NCI-H1436 treated with DMSO at 0.1 percent for 48 hours (cell line): ENCODE measurements at places on chromosomes 2 and 18.

DNA sequence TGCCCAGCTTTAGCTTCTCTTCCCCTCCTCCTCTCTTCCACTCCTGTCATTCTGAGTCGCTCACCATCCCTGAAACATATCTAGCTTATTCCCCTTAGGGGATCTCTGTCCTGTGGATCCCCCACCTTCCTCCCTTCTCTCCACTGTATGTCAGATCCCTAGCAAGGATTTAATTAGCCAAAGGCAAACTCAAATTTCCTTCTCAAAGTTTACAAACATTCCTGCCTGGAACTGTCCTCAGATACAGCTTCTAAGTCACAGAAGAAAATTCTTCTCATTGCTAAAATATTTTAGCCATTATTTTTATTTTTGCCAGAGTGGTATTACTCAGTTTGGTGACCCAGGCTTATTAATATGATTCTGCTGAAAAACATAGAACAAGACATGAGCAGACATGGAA is 315.3 kb downstream of the CYP26B1 start:
- DNase-seq: no peak

- DNase-seq: no peak
These were observed 199.3 kb upstream of the MYT1L start for GRCh38 chr2:2530334-2530733.

DNA sequence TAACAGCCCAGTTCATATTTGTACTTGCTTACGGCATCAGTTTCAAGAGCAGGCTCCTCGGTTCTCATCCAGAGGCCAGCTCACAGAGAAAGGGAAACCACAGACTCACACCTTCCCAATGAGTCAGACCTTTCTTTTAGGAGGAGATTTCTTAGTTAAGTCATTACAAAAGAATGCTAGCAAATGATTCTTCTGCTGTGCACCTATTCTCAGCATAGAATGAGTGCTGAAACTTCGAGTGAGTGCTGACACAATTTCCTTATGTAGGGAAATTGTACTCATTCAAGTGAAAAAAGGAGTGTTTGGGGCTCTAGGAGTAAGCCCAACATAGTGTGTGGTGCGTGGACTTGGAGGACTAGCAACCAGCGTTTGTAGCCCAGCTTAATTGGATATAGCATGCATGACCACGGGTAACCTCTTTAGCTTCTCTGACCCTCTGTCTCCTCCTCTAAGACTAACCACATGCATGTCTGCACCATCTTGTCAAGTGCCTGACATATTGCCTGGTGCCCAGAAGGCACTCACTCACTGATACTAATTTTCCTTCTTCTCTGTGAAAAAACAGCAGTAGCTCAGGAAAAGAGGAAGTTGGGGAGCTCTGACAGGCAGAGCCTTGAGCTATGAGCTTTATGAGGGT is 87.0 kb downstream of the ALPK2 start:
- no peak for DNase-seq

DNA sequence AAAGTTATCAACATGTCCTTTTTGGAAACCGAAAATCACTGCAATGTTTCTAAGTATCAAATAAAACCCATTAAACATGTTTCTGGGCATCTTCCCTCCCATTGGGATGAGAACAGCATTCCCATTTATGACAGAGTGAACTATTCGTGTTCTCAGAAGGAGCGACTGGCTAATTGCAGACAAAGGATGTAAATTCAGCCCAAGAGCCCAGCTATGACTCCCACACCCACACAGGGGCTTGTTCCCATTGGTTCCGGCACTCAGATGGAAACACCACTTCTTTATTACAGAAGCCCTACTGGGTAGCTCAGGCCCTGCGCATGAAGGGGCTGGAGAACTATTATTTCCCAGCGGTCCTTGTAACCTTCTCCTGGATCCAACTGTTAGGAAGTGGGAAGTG is 16.6 kb upstream of the NPAS2 start:
- no peak for DNase-seq

DNA sequence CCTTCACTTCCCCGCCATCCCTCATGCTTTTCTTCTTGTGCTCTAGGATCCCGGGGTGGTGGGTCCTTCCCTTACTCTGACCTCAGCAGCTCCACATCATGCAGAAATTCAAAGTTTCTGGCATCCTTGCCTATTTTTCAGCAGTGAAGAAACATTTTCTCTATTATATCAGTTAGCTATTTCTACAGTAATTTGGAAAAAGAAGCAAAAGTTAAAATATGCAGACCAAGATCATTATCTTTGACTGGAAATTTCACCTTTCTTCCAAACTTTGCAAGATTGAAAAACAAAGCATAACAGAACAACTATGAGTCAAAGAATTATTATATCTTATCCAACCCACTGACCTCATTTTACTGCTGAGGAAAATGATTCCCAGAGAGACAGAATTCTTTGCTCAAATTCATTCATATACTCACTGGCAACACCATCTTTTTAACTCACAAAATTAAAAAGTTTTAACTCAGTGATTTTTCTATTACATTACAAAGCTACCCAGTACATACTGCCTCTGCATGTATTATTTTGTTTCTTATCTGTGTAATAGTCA is 40.5 kb downstream of the ANTXR1 start:
- no peak for DNase-seq

- DNase-seq: no peak
These were observed 18.6 kb downstream of the THNSL2 start for GRCh38 chr2:88188748-88189147.

GRCh38 chr2:126753501-126754212 is 97.7 kb downstream of the GYPC start:
- DNase-seq: no peak

GRCh38 chr18:56100090-56100722 is 512.2 kb upstream of the TCF4 start:
- DNase-seq: no peak

- no peak for DNase-seq
These were observed 47.2 kb downstream of the SLC14A2 start for GRCh38 chr18:45662468-45662867.

DNA sequence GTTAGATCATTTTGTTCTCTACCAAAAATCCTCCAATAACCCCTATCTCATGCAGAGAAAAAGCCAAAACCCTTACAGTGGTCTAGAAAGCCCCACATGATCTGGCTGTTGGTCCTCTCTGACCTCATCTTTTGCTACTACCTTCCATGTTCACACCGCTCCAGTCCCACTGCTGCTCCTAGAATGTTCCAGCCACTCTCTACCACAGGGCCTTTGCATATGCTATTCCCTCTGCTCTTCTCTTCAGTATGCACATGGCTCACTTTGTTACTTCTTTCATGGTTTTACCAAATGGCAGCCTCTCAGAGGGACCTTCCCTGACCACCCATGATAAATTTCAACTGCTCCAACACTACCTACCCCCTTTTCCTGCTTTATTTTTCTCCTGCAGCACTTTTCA is 193.5 kb upstream of the CCDC150 start:
- DNase-seq: no peak

- DNase-seq: no peak
These were observed 347.0 kb upstream of the RAB12 start for GRCh38 chr18:8262221-8262620.

- no peak for DNase-seq
These were observed 175.6 kb downstream of the SUCLG1 start for GRCh38 chr2:84283506-84283905.

DNA sequence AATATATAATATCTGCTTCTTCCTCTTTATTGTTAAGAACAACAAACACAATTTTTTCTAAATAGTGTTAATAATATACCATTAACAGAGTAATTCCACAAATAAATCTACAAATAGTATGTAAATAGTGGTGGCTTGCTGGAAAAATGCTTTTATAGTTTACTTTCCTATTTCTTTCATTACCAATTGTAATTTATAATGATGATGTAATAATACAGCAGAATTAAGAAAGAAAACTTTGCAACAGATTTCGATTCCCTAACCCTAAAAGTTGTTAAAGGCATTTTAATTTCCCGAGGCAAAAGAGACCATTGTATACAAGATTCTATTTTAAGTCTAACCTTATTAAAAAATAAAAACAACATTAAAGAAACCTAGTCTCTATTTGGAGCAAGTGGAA is 307.9 kb downstream of the CCDC178 start:
- no peak for DNase-seq

- no peak for DNase-seq
These were observed 228.7 kb downstream of the ATAD2B start for GRCh38 chr2:23698116-23698693.

DNA sequence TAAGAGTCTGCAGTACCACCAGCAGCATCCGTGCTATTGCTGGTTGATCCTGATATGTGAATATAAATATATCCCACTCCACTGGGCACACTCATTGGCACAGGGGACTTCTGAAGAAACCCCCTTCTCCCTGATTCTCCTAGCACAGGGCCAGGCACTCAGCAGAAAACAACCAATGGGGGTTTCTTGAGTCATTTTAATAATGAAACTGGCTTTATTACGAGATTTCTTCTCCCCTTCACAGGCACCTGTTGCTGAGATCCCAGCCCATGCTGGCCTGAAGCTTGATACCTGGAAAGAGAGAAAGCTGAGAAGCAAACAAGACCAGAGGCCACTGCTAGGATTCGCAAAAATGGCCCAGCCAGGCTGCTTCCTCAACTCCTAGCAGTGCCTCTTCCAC is 17.9 kb upstream of the CYRIA start:
- DNase-seq: no peak

GRCh38 chr2:23556929-23557328 is 171.9 kb downstream of the KLHL29 start:
- peak; percentile 42 for DNase-seq

- DNase-seq: no peak
These were observed 21.8 kb upstream of the NT5DC4 start for GRCh38 chr2:112698834-112699515.

- no peak for DNase-seq
These were observed 1074.7 kb downstream of the TSN start for GRCh38 chr2:122830157-122830556.

- no peak for DNase-seq
These were observed 5.9 kb downstream of the SLC9A4 start for GRCh38 chr2:102478686-102479470.

DNA sequence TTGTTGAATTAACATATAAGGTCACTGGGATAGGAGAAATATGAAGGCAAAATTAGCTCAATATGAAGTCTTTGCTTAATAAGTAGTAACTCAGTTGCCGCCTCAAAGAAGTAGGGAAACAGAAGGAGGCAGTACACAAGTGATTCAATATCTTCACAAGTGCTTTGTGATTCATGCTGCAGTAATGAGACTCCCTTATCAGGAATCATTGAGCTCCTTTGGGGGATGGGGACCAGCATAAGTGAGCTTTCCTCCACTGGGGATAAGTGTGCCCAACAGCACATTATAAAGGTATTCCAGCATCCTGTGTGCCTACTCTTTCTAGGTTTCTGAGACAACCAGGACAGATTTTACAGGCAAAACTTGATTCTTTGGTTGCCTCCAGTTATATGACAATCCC is 323.4 kb upstream of the UBE2E3 start:
- no peak for DNase-seq

- DNase-seq: no peak
These were observed 22.3 kb downstream of the ATP8B1 start for GRCh38 chr18:57780706-57781347.

DNA sequence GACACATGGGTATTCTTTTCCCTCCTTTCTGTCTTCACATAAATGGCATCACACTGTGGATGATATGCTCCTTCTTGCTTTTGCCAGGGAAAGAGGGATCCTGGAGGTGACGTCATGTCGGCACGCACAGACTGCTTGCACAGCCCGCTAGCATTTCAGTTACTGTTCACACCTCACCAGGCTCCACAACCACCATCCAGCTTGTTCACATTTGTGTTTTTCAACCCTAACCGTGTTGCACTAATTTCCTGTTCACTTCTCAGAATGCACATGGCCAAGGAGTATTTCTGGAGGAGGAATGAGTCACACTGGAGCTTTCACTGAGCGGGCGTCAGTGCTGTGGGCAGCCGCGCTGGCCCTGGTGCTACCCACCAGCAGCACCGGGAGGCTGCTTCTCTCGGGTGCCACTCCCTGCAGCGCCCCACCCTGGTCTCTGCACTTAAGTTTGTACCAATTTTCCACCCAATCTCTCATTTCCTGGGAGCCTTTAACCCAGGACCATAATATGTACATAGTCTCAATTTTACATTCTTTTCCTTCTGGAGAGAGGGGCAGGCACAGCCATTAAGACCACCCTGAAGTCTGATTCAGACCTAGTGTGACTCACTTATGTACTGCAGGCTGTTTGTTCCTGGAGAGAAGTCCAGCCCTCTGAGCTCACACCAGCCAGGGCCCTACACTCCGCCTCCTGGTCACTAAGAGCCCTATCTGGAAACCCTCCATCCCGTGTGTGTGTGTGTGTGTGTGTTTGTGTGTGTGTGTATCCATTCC is 65.1 kb downstream of the MBP start:
- no peak for DNase-seq

GRCh38 chr18:27278131-27278530 is 93.0 kb upstream of the CHST9 start:
- no peak for DNase-seq

DNA sequence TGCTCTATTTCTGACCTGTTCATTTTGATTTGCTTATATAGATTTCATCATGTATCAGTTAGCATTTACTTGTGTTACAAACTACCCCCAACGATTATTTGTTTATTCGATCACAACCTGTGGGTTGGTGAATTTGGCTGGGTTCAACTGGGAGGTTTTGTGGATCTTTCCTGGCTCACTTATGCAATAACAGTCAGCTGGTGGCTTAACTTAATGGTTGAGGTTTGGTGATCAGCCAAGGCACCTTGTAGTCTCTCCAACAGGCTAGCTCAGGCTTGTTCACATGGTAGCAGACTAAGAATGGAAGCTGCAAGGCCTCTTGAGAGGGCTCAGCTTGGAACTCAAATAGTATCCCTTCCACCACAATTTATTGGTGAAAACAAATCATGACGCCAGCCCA is 5.4 kb upstream of the PUM2 start:
- no peak for DNase-seq

GRCh38 chr2:218858138-218858445 is 1.5 kb upstream of the WNT6 start:
- DNase-seq: no peak

DNA sequence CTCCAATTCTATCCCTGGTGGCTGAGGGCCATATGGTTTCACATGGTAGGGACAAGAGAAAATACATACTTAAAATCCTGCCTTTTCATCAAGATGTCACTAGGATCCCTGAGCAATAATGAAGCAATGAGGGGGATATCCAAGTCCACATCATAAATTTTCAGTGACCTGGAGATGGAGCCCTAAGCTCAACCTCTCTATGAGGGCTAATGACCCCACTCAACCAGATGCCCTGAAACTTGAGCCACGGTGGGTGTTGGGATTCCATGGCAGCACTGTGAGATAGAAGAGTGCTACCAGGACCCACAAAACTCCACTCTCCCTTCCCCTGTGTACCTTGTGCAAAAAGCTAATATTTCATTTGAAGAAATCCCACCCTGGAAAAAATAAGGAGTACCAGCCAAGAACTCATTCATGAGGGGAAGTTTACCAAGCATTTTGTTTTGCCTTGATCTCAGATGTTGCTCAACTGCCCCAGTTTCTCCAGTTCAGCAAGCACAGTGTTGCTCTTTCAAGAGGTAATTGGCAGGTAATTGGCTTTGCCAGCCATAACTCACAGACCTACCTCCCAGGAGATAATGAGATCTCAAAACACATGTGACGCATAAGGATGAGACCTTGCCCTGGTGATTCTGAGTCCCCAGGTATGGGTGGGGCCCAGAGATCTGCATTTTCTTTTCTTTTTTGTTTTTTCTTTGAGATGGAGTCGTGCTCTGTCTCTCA is 51.0 kb upstream of the TTC39C start:
- DNase-seq: peak; percentile 11

GRCh38 chr18:80034852-80035406 is 695 bp downstream of the RBFA start:
- no peak for DNase-seq
